Tibial nerve (tissue), 4 donors: ENCODE measurements at places on chromosomes 2 and 18. TPM values are rescaled to one million over a fixed set of nuclear protein-coding genes. Genes with fewer than 3 reads are reported as not detected.

- no peak overlapping the region for H3K4me3 ChIP-seq
- DNase-seq, result peak; percentile 33
- no peak overlapping the region for H3K27ac ChIP-seq
- H3K36me3 ChIP-seq, result no peaks in the 10 kb centered on the region
- peaks cover 17% of the 10 kb centered on the region for H3K4me1 ChIP-seq
- no peaks in the 10 kb centered on the region for H3K27me3 ChIP-seq
Measured at GRCh38 chr18:44733069-44733753, 52.5 kb downstream of the SETBP1 start.

SPAG16 gene
- total RNA-seq, result 25.5 TPM

- H3K4me3 ChIP-seq, result no peak overlapping the region
- H3K36me3 ChIP-seq, result no peaks in the 10 kb centered on the region
- no peaks in the 10 kb centered on the region for H3K27me3 ChIP-seq
Measured at GRCh38 chr2:167258712-167259111, 370.4 kb downstream of the XIRP2 start.

- H3K27ac ChIP-seq, result no peak overlapping the region
- no peak for DNase-seq
- H3K4me1 ChIP-seq, result peaks cover 58% of the 10 kb centered on the region
- H3K36me3 ChIP-seq, result no peaks in the 10 kb centered on the region
Measured at GRCh38 chr18:63233334-63233733, 86.2 kb downstream of the BCL2 start.

DNA sequence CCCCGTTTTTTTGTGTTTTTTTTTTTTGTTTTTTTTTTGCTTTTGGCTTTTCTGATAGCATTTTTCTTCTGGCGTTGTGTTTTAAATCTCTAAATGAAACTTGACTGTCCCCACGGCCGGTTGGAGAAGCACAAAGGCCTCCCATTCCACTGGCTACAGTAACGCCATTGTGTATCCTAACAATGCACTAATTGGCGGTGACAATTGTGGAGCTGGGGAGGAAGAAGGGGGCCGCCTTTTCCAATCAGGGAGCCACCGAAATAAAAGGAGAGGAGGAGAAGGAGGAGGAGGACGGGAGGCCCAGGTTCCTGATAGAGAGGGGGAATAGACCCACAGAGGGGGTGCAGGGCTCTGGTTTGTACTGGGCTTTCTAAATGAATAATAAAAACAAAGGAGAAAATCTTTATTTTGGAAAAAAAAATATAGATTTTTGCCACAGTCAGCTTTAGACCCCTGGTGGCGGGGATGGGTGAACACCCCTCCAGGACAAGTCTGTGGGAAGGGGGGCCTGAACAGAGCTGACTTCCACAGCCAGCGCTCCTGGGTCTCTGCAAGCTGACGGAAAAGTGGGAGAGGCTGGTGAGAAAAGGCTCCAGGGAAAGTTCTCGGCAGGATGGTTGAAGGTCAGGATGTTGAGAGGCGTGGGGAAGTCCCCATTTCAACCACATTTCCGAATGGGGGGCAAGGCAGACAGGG is 43.7 kb upstream of the FZD5 start:
- peaks cover 10% of the 10 kb centered on the region for H3K4me1 ChIP-seq
- DNase-seq, result no peak
- H3K4me3 ChIP-seq, result no peak overlapping the region
- H3K27me3 ChIP-seq, result no peaks in the 10 kb centered on the region

DNA sequence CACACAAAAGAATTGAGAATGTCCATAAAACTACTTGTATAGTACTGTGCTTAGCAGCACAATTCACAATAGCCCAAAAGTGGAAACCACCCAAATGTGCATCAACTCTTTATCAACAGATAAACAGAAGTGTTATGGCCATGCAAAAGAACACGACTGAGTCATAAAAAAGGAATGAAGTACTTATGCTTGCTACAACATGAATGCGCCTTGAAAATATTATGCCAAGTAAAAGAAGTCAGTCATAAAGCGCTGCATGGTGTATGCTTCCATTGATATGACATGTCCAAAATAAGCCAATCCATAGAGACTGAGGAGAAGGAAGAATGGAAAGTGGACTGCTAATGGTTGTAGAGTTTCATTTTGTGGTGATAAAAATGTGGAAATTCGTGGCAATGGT is 12.1 kb upstream of the MAP2 start:
- no peak for DNase-seq
- H3K4me3 ChIP-seq, result no peak overlapping the region
- H3K36me3 ChIP-seq, result no peaks in the 10 kb centered on the region
- no peaks in the 10 kb centered on the region for H3K27me3 ChIP-seq

UGT1A1 gene
- not detected for total RNA-seq

ALMS1 gene
- 38.0 TPM for total RNA-seq

GRCh38 chr18:6979954-6980353 is 137.6 kb downstream of the LAMA1 start:
- H3K27me3 ChIP-seq, result no peaks in the 10 kb centered on the region
- no peak for DNase-seq
- no peaks in the 10 kb centered on the region for H3K4me1 ChIP-seq
- no peak overlapping the region for H3K27ac ChIP-seq

DNA sequence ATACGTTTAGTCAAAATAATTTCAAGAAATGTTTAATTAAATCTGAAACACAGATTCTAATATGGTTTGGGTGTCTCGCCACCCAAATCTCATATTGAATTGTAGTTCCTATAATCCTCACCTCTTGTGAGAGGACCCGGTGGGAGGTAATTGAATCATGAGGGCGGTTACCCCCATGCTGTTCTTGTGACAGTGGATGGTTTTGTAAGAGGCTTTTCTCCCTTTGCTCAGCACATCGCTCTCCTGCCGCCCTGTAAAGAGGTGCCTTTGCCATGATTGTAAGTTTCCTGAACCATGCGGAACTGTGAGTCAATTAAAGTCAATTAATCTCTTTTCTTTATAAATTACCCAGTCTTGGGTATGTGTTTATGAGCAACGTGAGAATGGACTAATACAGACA is 1045.1 kb upstream of the POU3F3 start:
- DNase-seq, result no peak
- H3K4me1 ChIP-seq, result no peaks in the 10 kb centered on the region
- H3K27me3 ChIP-seq, result no peaks in the 10 kb centered on the region
- H3K4me3 ChIP-seq, result no peak overlapping the region
- H3K36me3 ChIP-seq, result no peaks in the 10 kb centered on the region
- no peak overlapping the region for H3K27ac ChIP-seq

- H3K27ac ChIP-seq, result peak overlapping the region; percentile 97
- DNase-seq, result no peak
- no peaks in the 10 kb centered on the region for H3K36me3 ChIP-seq
- H3K4me1 ChIP-seq, result peaks cover 16% of the 10 kb centered on the region
- H3K27me3 ChIP-seq, result no peaks in the 10 kb centered on the region
- H3K4me3 ChIP-seq, result peak overlapping the region; percentile 86
Measured at GRCh38 chr2:20050104-20050645, 1.3 kb downstream of the LAPTM4A start.

- no peaks in the 10 kb centered on the region for H3K27me3 ChIP-seq
- H3K27ac ChIP-seq, result no peak overlapping the region
- no peaks in the 10 kb centered on the region for H3K36me3 ChIP-seq
- no peak for DNase-seq
Measured at GRCh38 chr2:24048769-24049484, 614 bp upstream of the FKBP1B start.

TXNL1 gene
- 21.2 TPM for total RNA-seq

CHN1 gene
- total RNA-seq, result 27.2 TPM

DNA sequence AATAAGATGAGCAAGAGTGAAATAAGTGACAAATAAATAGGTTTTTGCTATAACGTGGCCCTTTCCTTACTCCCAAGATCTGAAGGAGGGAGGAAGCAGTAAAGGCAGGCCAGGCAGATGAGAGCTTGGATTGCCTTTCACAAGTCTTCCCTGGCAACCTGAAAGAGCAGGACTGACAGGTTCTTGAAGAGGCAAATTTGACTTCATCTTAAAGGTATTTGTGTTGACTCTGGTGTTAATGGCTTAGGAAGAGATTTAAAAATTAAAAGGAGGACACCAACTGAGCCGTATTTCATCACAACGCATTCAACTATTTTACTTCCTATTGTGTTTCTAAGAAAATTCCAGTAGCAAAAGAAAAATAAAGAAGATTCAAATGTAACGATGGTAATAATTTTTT is 3.2 kb downstream of the STRN start:
- no peak overlapping the region for H3K27ac ChIP-seq
- H3K4me1 ChIP-seq, result no peaks in the 10 kb centered on the region
- no peak overlapping the region for H3K4me3 ChIP-seq
- H3K36me3 ChIP-seq, result no peaks in the 10 kb centered on the region
- no peak for DNase-seq

GRCh38 chr2:29225814-29226213 is 110.6 kb downstream of the CLIP4 start:
- H3K27ac ChIP-seq, result no peak overlapping the region
- H3K4me3 ChIP-seq, result no peak overlapping the region
- no peaks in the 10 kb centered on the region for H3K36me3 ChIP-seq
- H3K4me1 ChIP-seq, result no peaks in the 10 kb centered on the region

DNA sequence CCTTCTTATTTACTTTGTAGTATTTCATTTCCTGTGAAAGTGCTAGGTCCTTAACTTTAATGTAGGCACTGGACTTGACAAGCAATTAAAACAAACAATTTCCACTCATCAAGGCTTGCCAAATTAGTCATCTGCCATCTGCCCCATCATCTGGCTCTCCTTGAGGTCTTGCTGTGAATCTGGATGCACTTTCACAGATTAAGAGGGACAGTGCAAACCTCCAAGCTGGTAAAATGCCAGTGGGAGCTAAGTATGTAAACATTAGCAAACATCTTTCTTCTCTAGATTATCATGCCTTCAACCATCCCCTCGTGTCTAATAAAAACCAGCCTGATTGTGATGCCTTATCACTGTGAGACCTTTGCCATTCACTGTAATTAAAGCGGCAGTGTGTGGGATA is 402.9 kb downstream of the ERBB4 start:
- no peaks in the 10 kb centered on the region for H3K4me1 ChIP-seq
- H3K36me3 ChIP-seq, result no peaks in the 10 kb centered on the region
- no peak overlapping the region for H3K27ac ChIP-seq
- no peak for DNase-seq
- no peak overlapping the region for H3K4me3 ChIP-seq

DNA sequence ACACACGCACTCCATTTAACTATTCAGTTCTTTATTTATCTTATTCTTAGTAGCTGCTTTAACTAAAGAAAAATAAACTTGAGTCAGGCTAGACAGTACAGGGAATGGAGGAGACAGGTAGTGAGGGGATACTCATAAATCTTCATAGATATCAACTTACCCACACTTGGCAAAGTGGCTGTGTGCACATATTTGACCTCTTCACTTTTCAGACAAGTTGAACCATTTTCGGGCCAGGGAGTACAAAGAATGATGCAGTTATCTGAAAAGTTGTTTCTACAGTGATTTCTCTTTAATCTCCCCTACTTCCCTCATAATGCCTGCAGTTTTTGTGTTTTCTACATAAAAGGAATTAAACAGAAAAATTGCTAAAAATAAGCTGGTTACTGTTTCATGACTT is 307.5 kb downstream of the GULP1 start:
- peak overlapping the region; percentile 65 for H3K27ac ChIP-seq
- H3K36me3 ChIP-seq, result no peaks in the 10 kb centered on the region
- no peak overlapping the region for H3K4me3 ChIP-seq
- no peaks in the 10 kb centered on the region for H3K27me3 ChIP-seq
- DNase-seq, result no peak
- H3K4me1 ChIP-seq, result peaks cover 15% of the 10 kb centered on the region

- H3K27ac ChIP-seq, result no peak overlapping the region
- DNase-seq, result no peak
Measured at GRCh38 chr2:123095219-123095835, 929.8 kb upstream of the CNTNAP5 start.

FKBP7 gene
- total RNA-seq, result 26.0 TPM

- no peak for DNase-seq
- no peaks in the 10 kb centered on the region for H3K27me3 ChIP-seq
- no peak overlapping the region for H3K27ac ChIP-seq
- no peaks in the 10 kb centered on the region for H3K36me3 ChIP-seq
- no peaks in the 10 kb centered on the region for H3K4me1 ChIP-seq
Measured at GRCh38 chr2:31127931-31128330, 10.3 kb downstream of the GALNT14 start.

REG1B gene
- not detected for total RNA-seq

GRCh38 chr18:76205906-76206305 is 289.1 kb downstream of the ZNF516 start:
- no peaks in the 10 kb centered on the region for H3K4me1 ChIP-seq
- no peak for DNase-seq
- no peak overlapping the region for H3K4me3 ChIP-seq

DNA sequence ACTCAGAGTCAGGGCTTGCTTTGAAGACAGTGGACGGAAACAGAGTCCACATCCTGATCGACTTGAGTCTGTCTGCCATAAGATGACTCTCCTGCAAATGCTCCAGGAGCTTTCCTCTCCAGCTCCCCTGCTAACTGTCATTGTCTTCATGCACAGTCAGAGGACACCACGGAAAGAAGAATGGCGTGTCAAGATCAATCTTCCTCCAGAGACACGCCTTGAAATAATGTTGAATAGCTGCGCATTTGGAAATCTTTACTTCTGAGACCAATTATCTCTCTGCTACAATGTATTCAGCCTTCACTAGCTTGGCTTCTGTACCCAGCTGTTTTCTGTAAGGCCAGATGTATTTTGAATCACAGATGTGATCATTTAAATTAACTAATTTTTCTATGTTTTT is 457.2 kb downstream of the CDH2 start:
- H3K27me3 ChIP-seq, result no peaks in the 10 kb centered on the region
- no peaks in the 10 kb centered on the region for H3K36me3 ChIP-seq
- no peak overlapping the region for H3K27ac ChIP-seq
- no peak for DNase-seq

E2F6 gene
- 16.5 TPM for total RNA-seq

DNA sequence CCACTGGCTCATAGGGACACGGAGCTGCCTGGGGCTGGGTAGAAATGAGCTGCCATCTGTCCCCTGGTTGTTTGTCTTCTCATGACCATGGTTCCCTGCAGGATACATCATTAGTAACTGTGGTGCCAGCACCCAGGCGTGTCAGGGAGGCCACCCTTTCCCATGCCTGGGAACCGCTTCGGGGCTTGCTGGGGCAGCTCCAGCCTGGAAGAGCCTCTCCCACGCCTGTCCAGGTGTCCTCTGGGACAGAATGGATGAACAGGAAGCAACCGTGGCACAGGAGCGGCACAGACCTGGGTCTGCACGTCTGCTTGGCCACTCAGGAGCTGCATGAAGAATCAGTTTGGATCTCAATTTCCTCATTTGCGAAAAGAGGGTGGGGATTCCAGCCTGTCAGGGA is 34.8 kb downstream of the SDC1 start:
- no peaks in the 10 kb centered on the region for H3K36me3 ChIP-seq
- no peak for DNase-seq
- no peak overlapping the region for H3K4me3 ChIP-seq
- H3K27me3 ChIP-seq, result no peaks in the 10 kb centered on the region

PLGLB1 gene
- total RNA-seq, result not detected

DNA sequence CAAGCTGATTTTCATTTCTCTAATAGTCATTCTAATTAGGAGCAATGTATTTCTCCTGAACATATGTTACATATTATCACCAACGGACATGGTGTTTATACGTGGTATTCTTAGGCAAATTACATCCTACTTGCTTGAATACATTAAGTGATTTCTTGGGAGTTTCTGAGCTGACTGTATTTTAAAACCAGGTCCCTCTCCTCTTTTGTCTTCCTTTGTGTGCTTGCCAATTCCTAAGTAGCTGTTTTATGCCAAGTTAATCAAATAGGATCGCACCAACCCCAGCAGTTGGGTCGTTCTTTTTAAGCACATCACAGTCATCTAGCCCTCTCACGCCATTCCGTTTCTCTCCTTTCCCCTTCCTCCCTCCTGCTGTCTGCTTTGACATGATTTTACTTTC is 75.4 kb upstream of the MAP2 start:
- H3K4me1 ChIP-seq, result no peaks in the 10 kb centered on the region
- DNase-seq, result no peak
- no peak overlapping the region for H3K4me3 ChIP-seq
- H3K27ac ChIP-seq, result no peak overlapping the region
- no peaks in the 10 kb centered on the region for H3K27me3 ChIP-seq

GRCh38 chr2:66101206-66101605 is 333.7 kb upstream of the MEIS1 start:
- H3K36me3 ChIP-seq, result no peaks in the 10 kb centered on the region
- H3K4me1 ChIP-seq, result peaks cover 5% of the 10 kb centered on the region
- H3K27me3 ChIP-seq, result no peaks in the 10 kb centered on the region
